ENCODE measurements at places on chromosomes 3 and 15.
A peak's percentile ranks its signal among the peaks of the same experiment; 100 is the strongest.

DNA sequence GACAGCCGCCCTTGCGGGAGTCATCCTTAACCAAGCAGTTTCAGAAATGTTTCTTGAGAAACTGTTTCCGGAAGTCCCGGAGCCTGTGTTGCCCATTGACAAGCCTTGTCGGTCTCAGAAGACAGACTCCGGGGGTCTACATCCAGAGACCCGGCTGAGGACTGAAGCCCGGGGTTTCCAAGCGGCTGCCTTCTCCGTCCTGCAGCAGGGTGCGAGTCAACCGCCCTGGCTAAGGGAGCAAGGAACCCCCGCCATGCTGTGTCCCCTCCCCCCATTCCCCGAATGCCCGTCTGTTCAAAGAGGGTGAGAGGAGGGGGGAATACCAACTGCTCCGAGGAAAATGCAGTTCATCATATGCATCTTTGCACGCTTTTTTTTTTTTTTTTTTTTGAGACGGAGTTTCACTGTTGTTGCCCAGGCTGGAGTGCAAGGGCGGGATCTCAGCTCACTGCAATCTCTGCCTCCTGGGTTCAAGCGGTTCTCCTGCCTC is 61.6 kb downstream of the ATP1B3 start:
- no peak for DNase-seq
- no peak overlapping the region for H3K27ac ChIP-seq
- no peak overlapping the region for H3K4me3 ChIP-seq
- no peaks in the 10 kb centered on the region for H3K36me3 ChIP-seq
- no peaks in the 10 kb centered on the region for H3K27me3 ChIP-seq

- H3K4me1 ChIP-seq: no peaks in the 10 kb centered on the region
- no peak overlapping the region for H3K27ac ChIP-seq
- no peaks in the 10 kb centered on the region for H3K27me3 ChIP-seq
- DNase-seq: no peak
Observed at GRCh38 chr3:106981392-106981791, 395.8 kb upstream of the CCDC54 start.

GRCh38 chr15:74179101-74179841 is 5.8 kb downstream of the ISLR start:
- peaks cover 11% of the 10 kb centered on the region for H3K27me3 ChIP-seq
- peak overlapping the region; percentile 54 for H3K27ac ChIP-seq
- DNase-seq: no peak
- peaks cover 50% of the 10 kb centered on the region for H3K4me1 ChIP-seq

- no peak overlapping the region for H3K27ac ChIP-seq
- H3K36me3 ChIP-seq: no peaks in the 10 kb centered on the region
- H3K4me3 ChIP-seq: peak overlapping the region; percentile 39
- peaks cover 78% of the 10 kb centered on the region for H3K4me1 ChIP-seq
- H3K27me3 ChIP-seq: no peaks in the 10 kb centered on the region
Observed at GRCh38 chr15:67137951-67138848, 72.8 kb downstream of the SMAD3 start.

DNA sequence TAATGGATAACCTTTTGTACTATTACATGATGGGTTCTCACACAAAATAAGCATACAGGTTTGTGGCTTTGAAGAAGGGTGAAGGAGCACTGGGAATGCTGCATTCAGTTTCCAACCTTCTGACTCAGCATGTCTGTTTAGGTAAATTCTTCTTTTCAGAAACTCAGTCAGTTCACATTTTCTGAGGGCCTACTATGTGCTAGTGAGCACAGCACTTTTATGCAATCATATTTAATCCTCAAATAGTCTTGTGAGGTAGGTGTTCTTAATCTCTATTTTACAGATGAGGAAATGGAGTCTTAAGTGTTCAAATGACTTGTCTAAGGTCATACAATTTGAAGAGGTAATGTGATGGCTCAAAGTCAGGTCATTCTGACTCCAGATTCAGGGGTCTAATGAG is 41.2 kb downstream of the ISL2 start:
- no peak for DNase-seq
- H3K4me1 ChIP-seq: peaks cover 11% of the 10 kb centered on the region
- H3K27me3 ChIP-seq: no peaks in the 10 kb centered on the region
- no peak overlapping the region for H3K4me3 ChIP-seq
- no peak overlapping the region for H3K27ac ChIP-seq
- H3K36me3 ChIP-seq: no peaks in the 10 kb centered on the region

GRCh38 chr3:6250167-6250566 is 610.7 kb upstream of the GRM7 start:
- H3K4me1 ChIP-seq: peaks cover 12% of the 10 kb centered on the region
- DNase-seq: no peak
- H3K27ac ChIP-seq: no peak overlapping the region
- H3K27me3 ChIP-seq: no peaks in the 10 kb centered on the region

DNA sequence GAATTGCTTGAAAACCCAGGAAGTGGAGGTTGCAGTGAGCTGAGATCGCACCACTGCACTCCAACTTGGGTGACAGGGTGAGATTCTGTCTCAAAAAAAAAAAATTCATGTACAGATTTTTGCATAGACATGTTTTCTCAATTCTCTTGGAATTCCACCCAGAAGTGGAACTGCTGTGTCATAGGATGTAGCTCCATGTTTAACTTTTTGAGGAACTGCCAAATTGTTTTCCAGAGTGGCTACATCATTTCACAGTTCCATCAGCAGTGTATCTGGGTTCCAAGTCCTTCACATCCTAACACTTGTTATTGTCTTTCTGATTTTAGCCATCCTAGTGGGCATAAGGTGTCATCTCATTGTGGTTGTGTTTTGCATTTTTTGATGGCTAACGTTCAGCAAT is 9.9 kb downstream of the CAPN7 start:
- H3K4me1 ChIP-seq: no peaks in the 10 kb centered on the region
- H3K36me3 ChIP-seq: peaks cover 17% of the 10 kb centered on the region
- H3K27me3 ChIP-seq: no peaks in the 10 kb centered on the region
- H3K4me3 ChIP-seq: no peak overlapping the region
- H3K27ac ChIP-seq: no peak overlapping the region

- DNase-seq: no peak
- no peak overlapping the region for H3K27ac ChIP-seq
- H3K4me1 ChIP-seq: no peaks in the 10 kb centered on the region
Observed at GRCh38 chr3:180284331-180285110, 247.8 kb upstream of the PEX5L start.

DNA sequence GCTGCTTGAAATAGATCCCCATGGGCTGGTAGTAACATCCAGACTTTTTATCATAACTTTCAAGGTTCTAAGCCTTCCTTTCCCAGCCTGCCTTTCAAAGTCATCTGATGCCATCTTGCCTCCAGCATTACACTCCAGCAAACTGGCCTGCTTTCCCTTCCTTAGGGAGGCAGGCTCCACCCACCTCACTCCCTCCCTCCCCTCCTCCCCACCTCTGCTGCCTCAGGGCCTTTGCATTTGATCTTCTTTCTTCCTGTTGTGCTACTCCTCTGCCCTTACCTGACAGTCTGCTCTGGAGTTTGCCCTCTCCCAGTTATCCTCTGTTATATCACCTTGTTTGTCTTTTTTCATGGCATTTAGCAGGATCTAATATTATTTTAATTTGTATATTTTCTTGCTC is 319.5 kb downstream of the KCNH8 start:
- peaks cover 4% of the 10 kb centered on the region for H3K4me1 ChIP-seq
- no peaks in the 10 kb centered on the region for H3K27me3 ChIP-seq
- DNase-seq: no peak

DNA sequence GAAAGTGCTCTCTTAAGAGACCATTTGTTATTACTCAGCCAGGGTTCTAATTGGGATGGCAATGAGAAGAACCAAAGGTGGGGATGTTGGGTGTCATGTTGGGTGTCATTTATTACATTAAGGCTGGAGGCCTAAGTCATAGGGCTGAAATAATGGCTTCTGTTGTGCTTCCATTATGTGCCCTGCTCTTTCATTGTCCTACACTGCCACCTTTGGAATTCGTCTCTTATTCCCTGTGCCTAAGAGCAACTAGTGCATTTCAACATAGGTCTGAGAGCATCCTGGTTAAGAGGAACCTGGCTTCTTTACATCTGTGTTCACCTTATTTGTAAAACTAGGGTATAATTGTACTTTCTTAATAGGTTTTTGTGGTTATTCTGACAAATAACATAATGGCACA is 32.2 kb downstream of the RIOX2 start:
- H3K4me3 ChIP-seq: no peak overlapping the region
- peak overlapping the region; percentile 58 for H3K27ac ChIP-seq
- DNase-seq: no peak
- no peaks in the 10 kb centered on the region for H3K27me3 ChIP-seq

GRCh38 chr3:16494814-16495431 is 18.6 kb downstream of the RFTN1 start:
- DNase-seq: no peak
- no peak overlapping the region for H3K27ac ChIP-seq
- H3K4me1 ChIP-seq: peaks cover 10% of the 10 kb centered on the region

DNA sequence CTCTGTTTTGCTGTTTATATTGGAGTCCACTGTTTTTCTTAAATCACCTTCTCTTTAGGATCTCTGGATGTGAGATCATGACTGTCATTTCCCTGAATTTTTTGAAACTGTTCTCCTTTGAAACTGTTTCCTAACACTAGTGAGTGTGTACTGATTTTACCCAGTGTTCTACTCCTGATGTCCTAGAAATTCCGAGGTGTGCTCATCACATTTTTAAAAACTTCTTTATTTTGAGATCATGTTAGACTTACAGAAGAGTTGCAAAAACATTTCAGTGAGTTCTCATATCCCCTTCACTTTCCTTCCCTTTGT is 292.6 kb downstream of the NFKBIZ start:
- H3K27me3 ChIP-seq: no peaks in the 10 kb centered on the region
- H3K27ac ChIP-seq: peak overlapping the region; percentile 65
- no peak overlapping the region for H3K4me3 ChIP-seq
- DNase-seq: no peak
- no peaks in the 10 kb centered on the region for H3K36me3 ChIP-seq
- peaks cover 23% of the 10 kb centered on the region for H3K4me1 ChIP-seq

GRCh38 chr15:95799286-95800200 is 531.0 kb upstream of the NR2F2 start:
- peaks cover 9% of the 10 kb centered on the region for H3K4me1 ChIP-seq
- H3K27ac ChIP-seq: no peak overlapping the region
- no peaks in the 10 kb centered on the region for H3K27me3 ChIP-seq
- DNase-seq: no peak
- no peak overlapping the region for H3K4me3 ChIP-seq

GRCh38 chr3:171195686-171196085 is 169.2 kb upstream of the SLC2A2 start:
- H3K4me3 ChIP-seq: no peak overlapping the region
- DNase-seq: no peak
- H3K27me3 ChIP-seq: no peaks in the 10 kb centered on the region
- no peak overlapping the region for H3K27ac ChIP-seq
- H3K36me3 ChIP-seq: peaks cover 12% of the 10 kb centered on the region

- H3K4me3 ChIP-seq: no peak overlapping the region
- DNase-seq: no peak
- H3K27me3 ChIP-seq: no peaks in the 10 kb centered on the region
- no peaks in the 10 kb centered on the region for H3K36me3 ChIP-seq
Observed at GRCh38 chr3:2517500-2518172, 419.0 kb downstream of the CNTN4 start.

DNA sequence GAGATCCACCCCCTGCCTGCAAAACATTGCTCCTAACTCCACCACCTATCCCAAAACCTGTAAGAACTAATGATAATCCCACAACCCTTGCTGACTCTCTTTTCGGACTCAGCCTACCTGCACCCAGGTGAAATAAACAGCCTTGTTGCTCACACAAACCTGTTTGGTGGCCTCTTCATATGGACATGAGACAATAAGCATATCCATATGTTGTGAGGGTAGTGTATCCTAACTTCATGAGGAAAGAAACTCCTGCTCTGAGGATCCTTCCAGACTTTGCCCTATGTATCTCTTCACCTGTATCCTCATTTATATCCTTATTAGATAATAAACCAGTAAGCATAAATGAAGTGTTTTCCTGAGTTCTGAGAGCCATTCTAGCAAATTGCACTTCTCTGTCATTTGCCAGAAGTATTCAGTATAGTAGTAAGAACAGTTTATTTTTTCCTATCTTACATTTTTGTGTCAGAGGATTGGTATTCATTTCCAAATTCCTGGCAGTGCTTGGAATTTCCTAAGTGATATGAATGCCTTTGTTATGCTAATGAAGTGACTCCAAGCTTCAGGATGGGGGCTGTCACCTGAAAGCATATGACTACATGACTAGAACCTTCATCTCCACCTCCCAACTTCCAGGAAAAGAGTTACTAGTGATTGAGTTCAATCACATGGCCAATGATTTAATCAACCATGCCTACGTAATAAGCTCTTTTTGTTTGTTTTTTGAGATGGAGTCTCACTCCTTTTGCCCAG is 30.2 kb downstream of the TTBK2 start:
- H3K4me3 ChIP-seq: no peak overlapping the region
- DNase-seq: no peak
- no peaks in the 10 kb centered on the region for H3K4me1 ChIP-seq
- H3K27me3 ChIP-seq: no peaks in the 10 kb centered on the region

GRCh38 chr15:100667405-100668347 is 65.3 kb downstream of the ASB7 start:
- peak overlapping the region; percentile 36 for H3K27ac ChIP-seq
- no peak overlapping the region for H3K4me3 ChIP-seq
- H3K36me3 ChIP-seq: no peaks in the 10 kb centered on the region
- no peak for DNase-seq
- H3K4me1 ChIP-seq: peaks cover 5% of the 10 kb centered on the region
- no peaks in the 10 kb centered on the region for H3K27me3 ChIP-seq

GRCh38 chr15:70701891-70702568 is 61.3 kb downstream of the UACA start:
- no peaks in the 10 kb centered on the region for H3K27me3 ChIP-seq
- no peak overlapping the region for H3K27ac ChIP-seq
- H3K4me1 ChIP-seq: peaks cover 32% of the 10 kb centered on the region
- H3K36me3 ChIP-seq: no peaks in the 10 kb centered on the region

DNA sequence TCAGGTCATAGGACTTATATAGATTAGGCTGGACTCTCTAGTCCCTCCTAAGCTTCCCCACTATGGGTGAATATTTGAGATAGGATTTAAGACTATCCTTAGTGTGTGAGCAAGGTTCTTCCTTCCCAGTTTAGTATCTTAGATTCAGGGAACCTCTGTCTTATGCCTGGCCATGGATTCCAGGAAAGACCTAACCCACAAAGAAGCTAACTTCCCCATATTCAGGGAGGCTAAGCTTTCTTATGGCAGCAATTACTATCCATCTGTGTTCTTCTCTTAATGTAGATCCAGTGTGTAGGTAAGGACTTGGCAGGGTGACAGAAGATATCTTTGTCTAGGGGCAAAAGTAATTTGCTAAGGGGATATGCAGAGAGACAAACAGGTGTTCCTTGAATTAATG is 25.5 kb upstream of the PIK3R4 start:
- no peaks in the 10 kb centered on the region for H3K4me1 ChIP-seq
- peaks cover 11% of the 10 kb centered on the region for H3K27me3 ChIP-seq
- H3K36me3 ChIP-seq: no peaks in the 10 kb centered on the region
- no peak overlapping the region for H3K4me3 ChIP-seq
- no peak for DNase-seq
